Activated CD8-positive, alpha-beta memory T cell treated with anti-CD3 and anti-CD28 coated beads for 1 hour (primary cell): ENCODE measurements at places on chromosomes 16 and 17.
A peak's percentile ranks its signal among the peaks of the same experiment; 100 is the strongest.

GRCh38 chr16:55452996-55453395, 26.0 kb upstream of the MMP2 start:
- no peak for DNase-seq

DNA sequence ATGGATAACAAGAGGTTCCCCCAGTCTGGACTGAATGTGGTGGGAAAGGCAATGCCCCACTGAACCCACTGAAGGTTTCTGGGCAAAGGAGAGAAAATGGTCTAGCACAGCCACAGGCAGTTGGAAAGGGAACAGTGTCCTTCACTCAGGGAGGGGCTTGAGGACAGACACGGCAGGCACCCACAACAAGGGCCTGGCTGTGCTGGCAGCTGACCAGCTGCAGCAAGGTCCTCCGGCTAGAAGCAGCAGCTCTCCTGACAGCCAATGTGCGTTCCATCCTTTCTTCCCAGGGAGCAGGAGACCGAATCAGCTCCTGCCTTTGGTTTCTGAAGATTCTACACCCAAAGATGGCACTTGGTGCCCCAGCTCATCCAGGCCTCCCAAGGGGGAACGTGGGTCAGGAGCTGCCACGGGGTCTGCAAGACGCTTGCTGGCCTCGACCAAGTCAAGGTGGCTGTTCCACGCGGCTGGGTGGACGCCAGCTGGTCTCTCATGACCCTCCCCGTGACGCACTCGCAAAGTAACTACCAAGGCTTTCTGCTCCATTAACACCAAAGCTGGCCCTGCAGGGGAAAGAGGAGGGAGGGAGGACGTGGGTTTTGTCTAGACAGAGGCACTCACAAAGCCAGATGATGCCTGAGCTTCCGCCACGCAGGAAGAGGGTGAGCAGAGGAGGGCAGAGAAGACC, 11.1 kb downstream of the ABR start:
- DNase-seq: no peak

DNA sequence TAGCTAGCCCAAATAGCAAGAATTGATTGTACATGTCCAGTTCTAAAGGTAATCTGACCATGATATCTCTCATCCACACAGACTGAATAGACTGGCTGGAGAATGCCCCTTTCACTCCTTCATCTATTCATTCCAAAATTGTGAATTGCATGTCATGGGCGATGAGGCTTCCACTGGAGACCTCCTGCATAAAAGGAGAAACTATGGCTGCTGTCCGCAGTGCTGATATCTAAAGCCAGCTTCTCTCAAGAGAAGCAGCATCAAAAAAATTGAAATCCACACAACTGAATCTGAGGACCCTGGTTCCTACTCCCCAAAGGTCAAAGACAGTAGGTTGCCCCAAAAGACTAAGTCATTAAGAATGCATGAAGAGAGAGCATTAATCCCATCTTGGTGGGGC, 7.9 kb upstream of the SCNN1G start:
- DNase-seq: no peak

DNA sequence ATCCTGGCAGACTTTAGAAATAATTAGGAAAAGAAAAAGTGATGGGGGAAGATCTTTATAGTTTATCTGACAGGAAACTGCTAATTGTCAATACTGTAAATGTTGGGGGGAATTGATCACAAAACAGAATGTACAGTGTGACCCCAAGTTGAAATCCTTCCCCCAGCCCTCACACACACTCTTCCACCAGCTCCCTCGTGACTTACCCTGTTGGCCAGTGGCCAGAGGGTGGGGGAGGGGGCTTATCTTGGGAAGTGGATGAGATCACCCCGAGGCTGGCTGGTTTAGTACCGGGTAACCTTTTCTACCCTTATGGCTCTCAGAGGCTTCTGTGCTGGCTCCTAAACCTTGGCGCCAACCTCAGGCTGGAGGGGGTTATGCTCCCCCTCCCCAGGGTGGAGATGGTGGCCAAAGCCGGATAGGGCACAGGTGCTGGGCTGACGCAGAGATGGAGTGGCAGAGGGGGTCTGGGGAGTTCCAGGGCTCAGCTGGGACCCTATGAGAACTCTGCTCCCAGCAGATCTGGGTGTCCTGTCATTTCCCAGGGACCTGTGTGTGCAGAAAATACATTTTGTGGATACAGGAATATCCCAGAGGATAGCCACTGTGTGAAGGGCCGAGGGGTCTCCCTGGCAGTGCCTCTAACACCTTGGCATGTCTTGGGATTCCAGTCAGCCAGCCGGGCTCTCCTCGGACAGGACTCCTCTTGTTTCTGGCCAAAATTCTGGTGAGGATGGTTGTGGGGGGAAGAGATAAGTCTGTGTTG, 18.6 kb downstream of the CDH16 start:
- DNase-seq: no peak

GRCh38 chr16:47144559-47144877, 773 bp upstream of the NETO2 start:
- no peak for DNase-seq

GRCh38 chr16:813204-813915, 12.8 kb upstream of the GNG13 start:
- DNase-seq: peak; percentile 36

DNA sequence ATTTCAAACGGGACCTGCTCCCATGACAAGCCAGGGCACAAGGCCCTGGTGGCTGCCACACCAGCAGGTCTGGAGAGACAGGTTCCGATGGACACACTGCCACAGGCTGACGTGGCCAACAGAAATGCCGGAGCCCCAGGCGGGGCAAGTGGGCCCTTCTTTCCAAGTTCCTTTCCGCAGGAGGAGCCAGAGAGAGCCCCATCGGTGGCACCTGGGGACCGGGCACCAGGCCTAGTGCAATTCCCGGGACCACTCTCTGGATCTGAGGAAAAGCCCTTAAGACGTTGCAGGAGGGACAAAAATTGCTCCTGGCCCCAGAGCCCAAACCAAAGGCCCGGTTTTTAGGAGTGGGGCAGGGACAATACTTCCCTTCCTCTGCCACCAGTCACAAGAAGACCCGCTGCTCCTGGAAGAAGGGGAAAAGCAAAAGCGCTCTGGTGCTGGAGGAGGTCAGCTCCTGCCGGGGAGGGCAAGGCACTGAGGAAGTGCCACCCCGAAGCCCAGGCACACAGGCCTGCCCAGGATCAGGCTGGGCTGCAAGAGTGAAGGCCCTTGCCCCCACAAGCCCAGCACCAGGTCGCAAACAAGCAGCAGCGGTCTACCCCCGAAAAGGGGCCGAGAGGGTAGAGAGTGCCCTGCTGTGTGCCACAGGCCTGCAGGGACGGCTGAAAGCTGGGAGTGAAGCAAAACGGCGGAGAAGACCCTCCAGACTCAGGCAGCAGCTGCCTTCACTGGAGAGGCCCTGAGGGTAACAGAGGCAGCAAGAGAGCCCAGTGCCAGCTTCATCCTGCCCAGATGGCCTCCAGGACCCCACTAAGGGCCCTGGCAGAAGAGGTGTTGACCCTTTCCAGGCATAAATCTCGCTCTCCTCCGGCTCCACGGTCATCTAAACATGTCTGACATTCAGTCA, 29.1 kb downstream of the MAP1LC3B start:
- DNase-seq: no peak

DNA sequence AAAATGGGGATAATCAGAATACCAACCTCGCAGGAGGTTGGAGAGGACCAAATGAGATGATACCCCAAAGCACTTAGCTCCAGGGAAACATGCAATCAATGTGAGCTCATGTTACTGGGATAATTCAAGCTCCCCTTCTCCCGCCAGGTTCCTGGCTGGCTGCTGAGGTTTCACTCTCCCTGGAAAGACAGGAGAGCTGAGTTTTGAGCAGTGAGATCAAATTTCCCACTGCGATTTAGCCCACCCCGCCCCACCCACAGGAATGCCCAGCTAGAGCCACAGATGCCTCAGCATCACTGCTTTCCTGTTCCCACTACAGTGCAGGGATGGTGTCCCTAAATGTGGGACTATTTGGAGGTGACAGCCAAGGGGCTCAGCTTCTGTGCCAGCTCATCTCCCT, 56.7 kb downstream of the ZNF423 start:
- DNase-seq: no peak

DNA sequence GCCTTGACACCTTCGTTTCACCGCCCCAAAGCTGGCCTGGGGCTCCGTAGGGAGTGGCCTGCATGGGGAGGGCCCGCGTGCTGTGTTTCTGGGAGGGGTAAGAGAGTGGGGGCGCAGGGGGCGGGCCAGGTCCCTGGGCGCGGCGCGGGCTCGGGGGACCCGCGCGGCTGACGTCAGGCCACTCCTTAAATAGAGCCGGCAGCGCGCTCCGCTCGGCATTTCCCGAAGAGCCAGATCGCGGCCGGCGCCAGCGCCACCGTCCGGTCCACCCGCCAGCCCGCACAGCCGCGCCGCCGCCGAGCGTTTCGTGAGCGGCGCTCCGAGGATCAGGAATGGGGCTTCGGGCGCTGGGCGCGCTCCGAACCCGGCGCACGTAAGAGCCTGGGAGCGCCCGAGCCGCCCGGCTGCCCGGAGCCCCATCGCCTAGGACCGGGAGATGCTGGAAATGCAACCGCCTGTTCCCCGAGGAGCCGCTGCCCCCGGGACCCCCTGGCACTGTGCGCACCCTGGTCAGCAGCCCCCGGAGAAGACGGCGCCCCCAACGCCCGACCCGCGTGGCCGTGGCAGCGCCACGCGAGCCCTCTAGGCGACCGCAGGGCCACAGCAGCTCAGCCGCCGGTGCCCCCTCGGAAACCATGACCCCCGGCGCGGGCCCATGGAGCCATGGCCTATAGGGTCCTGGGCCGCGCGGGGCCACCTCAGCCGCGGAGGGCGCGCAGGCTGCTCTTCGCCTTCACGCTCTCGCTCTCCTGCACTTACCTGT, at the start of gene HS3ST2:
Gene HS3ST2 (plus strand): TSS at position 215 of the 763 bp plus-strand sequence. CDS start 449 bp downstream, at position 664.
- no peak for DNase-seq

DNA sequence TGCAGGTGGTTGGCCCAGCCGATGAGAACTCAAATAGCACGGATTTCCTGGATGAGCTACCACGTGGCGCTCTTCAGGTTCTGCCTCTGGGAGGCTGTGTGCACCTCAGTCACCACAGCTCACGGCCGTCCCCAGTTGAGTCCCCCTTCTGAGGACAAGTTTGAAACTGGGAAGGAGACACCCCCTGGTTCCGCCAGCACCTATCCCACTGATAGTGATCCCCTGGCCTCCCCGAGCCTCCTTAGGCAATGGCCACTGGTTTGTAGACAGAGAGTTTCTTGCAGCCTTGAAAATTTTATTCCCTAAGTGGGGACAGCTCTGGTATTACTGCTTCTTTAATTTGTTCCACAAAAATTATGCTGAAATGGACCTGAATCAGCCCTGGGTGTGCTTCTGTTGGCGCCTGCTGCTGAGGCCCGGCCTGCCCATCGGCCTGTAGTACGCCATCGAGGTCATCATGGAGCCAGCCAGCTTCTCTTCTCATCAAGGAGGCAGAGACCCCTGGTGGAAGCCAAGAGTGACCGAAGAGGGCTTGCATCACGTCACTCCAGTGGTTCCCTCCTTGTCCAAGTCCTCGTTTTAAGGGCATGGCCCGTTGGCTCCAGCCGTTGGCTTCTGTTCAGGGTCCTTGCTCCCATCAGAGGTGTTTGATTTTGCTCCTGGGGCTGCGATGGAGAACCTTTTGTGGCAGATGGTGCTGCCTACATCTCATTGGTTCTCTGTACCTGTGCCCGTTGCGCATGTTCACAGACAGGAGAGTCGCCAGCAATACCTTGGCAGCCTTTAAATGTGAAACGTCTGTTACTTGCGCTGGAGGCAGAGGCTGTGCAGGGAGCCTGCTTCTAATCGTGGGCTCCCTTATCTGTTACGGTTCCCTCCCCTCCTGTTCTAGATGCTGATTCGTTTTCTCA, 9.3 kb downstream of the SMCR8 start:
- no peak for DNase-seq

- no peak for DNase-seq
These were observed 250.3 kb upstream of the CDH11 start for GRCh38 chr16:65372171-65372570.

GRCh38 chr17:73291260-73291801, 20.5 kb downstream of the CDC42EP4 start:
- no peak for DNase-seq

DNA sequence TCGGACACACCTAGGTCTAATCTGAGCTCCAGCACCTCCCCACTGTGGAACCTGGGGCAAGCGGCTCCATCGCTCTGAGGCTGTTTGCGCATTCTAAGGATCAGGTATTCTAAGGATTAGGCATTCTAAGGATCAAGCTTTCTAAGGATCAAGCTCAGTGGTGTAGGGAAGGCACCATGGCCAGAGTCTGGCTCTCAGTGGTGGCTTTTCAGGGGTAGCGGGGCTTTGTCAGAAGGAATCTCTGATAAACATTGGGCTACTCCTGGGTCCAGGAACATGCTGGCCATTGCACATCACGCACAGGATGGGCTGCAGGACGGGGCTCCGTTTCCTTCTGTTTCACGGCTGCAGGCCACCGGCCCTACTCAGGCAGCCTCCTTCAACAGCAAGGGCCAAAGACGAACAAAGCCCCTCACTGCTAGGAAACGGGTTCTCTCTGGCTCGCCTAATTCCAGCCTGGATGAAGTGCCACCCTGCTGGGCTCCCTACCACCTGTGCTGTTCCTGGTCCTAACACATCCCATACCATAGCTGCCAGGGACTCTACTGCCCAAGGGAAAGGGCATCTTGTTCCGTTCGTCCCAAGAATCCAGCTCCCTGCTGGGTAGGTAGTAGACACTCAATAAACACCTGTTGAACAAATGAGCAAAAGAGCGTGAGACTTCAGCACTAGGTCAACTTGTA, 5.5 kb downstream of the C1QTNF1 start:
- no peak for DNase-seq

DNA sequence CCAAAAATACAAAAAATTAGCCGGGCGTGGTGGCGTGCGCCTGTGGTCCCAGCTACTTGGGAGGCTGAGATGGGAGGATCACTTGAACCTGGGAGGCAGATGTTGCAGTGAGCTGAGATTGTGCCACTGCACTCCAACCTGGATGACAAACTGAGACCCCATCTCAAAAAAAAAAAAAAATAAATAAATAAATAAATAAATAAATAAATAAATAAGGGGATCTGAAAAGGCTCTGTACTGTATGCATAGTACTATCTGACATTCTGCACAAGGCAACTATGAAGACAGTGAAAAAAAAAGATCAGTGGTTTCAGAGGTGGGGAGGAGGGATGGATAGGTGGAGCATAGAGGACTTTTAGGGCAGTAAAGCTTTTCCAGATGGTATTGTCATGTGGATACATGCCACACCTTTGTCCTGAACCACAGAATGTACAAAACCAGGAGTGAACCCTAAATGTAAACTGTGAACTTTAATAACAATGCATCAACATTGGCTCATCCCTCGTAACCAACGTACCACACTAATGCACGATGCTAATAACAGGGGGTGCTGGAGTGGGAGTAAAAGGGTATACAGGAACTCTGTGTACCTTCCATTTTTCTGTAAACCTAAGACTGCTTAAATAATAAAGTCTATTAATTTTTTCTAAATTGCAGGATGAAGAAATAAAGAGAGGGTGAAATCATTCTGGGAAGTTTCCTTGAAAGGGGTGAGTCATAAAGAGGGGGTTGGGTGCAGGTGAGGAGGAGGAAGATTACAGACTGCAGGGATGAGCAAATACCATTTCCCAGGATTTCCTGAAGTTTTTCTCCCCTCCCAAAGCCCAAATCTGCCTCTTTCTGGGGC, 155.8 kb upstream of the SDK2 start:
- DNase-seq: no peak
